ENCODE measurements at places on chromosomes 2 and 18.

DNA sequence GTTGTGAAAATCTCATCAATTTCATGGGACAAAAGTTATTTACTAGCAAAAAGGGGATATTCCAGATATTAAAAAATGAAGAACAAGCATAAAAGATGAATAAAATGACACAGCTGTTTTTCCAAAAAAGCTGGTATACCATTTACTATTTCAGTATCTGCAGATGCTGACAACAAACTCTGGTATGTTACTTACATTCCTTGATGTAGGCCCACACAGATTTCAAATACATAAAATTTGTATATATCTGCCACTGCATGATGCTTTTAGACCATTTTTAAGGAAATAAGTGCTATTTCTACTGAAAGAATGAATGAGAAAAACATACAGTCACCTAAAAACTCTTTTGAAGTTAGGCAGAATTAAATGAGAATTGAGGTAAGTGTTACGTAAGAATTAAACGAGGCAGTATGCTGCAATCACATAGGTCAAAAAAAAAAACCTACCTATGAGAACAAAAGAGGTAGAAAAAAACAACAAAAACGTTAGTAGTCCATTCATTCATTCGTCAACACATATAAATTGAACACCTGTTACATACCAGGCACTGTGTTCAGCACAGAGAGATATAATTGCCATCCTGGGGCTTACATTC lies 32.5 kb downstream of the ARL5A start:
- no peak for DNase-seq

DNA sequence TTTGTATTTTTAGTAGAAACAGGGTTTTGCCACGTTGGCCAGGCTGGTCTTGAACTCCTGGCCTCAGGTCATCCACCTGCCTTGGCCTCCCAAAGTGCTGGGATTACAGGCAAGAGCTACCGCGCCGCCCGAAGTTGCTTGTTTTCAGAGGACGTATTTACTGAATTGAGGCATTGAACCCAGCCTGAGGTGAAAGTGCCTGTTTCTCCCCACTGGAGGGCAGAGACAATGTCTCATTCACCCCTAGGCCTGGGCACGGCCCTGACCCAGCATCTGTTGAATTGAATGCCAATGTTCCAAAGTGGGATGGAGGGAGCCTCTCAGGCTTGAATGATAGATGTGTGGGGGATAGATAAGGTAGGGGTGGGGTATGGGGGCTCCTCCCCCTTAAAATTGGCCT lies 4.5 kb upstream of the TMBIM1 start:
- DNase-seq = no peak

DNA sequence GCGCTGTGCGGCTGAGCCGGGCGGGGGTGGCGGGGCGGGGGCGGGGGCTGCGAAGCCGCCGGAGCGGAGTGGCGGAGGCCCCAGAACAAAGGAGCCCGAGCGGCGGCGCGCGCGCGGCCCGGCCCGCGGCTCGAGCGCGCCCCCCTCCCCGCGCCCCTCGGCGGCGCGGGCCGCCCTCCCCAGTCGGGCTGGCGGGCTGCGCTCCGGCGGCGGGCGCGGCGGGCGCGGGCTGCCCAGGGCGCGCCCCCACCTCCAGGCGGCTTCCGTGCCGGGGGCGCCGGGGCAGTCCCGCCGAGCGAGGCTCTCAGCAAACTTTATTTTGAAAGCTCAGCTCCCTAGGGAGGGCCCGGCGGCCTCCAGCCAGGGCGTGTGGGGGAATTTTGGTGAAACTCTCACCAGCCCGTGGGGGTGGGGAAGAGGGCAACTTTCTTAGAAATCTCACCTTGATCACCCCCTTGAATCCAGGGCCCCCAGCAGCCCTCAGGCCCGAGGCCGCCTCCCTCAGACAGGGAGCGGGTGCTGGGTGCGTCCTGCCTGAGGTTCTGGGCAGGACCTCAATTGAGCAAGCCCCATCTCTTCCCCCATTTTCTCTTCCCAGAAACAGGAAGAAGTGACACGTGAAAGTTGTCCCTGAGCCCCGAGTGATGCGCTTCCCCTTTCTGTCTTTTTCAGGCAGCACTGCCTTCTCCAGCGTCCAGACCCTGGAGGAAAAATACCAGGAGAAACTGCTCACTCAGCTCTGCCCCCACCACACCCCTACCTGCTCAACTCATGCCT lies 786 bp downstream of the TET3 start:
- no peak for DNase-seq

DNA sequence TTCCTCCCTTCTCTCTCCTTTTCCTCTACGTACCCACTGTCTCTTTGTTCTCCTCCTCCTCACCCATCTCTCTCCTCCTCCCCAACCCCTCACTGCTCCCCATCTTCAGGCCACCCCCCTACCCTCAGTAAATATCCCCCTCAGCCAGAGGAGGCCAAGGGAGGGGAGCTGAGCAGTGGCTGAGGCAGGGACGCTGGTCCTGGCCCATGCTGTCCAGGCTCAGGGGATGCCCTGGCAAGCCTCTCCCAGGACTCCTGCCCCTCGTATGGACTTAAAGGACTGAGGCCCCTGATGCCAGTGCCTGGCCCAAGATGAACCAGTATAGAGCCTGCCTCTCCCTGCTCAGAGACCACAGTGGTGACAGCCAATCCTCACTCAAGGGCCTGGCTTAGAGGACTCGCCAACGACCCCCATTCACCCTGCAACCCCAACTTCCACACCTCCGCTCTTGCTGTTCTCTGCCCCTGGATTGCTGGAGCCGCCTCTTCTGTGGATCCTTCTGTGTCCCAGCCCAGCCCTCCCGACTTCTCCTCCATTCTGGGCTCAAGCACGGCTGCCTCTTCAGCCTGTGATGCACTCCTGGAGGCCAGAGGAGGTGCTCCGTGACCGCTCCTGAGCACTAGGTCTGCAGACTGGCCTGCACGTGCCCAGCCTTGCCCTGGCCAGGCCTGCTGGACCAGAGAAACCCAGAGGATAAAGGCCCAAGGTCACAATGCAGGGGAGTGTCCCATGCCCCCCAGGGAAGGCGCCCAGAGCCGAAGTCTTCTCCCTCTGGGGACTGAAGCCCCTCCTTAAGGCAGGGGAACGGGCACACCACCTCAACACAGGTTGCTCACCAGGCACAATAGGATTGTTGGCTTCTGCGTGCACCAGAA lies 9.5 kb upstream of the DUSP2 start:
- DNase-seq = no peak

DNA sequence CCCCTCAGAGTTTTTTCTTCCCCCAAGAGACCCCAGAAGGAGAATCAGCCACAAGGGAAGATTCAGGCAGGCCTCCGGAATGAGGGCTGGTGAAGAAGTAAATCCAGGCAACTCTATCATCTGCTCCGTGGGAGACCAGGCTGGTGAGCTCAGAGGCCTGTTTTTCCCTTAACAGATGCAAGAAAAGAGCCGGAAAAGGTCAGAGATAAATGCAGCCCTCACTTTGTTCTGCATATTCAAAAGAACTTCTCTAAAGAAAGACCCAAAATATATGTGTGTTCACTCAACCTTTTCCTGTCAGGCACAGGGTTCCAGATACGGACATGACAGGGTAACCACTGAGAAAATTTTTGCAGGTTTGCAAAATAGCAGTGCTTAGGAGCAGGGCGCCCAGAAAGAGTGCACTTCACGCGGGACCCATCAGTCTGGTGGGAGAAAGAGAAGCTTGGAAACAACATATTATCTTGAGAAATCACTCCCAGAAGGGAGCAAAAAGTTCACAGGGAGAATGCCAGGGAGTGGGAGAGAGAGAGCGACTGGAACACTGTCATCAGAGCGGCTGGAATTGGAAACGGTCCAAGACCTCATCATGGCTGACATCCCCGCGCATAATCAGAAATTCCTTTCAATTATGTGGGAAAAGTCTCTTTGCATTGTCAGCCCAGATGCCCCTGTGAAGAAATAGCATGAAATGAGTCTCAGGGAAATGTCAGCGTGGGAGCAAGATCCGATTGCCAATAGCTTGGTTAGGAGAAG lies 244.8 kb upstream of the SLC14A2 start:
- peak; percentile 16 for DNase-seq

- DNase-seq = no peak
These were observed 68.1 kb upstream of the BCL2L11 start for GRCh38 chr2:111052621-111053020.

DNA sequence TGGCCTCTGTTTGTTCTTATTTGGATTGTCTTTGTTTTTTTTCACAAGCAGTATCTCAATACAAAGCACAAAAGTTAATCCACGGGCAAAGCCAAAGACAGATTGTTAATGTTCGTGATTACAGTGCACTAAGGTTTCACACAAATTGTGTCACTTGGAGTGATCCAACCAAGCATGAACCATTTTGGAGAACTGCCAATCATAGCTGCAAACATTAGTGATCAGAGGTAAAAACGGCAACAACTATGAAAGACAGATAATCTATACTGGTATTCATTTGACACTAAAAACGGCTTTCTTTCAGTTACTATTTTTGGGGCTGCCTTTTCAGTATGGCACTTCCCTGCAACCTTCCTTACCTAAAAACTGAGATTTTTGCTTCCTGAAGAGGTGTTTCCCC lies 213.1 kb upstream of the GULP1 start:
- DNase-seq = no peak

DNA sequence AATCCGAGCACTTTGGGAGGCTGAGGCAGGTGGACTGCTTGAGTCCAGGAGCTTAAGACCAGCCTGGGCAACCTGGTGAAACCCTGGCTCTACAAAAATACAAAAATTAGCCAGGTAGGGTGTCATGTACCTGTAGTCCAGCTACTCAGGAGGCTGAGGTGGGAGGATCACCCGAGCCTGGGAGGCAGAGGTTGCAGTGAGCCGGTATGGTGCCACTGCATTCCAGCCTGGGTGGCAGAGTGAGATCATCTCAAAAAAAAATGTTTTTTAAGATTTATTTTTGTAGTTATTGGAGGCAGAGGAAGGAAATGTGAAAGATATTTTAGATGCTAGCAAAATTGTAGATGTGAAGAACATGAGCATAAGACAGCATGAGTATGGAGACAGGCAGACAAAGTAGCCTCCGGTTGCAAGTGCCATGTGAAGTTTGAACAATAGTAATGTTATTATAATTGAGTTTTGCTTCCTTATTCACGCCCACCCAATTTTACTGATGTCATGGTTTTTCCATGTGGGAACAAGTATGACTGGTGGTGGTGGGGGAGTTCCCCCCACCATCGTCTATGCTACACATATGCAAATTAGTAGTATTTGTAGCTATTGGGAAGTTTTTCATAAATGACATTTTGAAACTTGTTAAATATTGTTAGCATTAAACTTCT lies 18.0 kb downstream of the REL start:
- no peak for DNase-seq

DNA sequence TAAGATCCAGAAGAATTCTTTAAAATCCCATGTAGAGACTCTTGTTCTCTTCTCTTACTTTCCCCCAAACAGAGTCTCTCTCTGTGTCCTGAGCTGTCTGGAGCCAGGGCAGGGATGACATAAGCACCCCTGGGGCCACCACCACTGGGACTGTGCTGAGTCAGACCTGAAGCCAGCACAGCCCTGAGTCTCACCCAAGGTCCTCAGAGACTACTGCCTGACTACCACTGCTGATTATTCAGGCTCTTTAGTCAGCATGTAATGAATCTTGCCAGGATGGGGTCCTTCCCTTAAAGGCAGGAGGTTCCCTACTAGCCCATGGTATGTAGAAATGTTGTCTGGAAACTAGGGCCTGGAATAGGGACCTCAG lies 34.9 kb upstream of the DYNC1I2 start:
- no peak for DNase-seq

DNA sequence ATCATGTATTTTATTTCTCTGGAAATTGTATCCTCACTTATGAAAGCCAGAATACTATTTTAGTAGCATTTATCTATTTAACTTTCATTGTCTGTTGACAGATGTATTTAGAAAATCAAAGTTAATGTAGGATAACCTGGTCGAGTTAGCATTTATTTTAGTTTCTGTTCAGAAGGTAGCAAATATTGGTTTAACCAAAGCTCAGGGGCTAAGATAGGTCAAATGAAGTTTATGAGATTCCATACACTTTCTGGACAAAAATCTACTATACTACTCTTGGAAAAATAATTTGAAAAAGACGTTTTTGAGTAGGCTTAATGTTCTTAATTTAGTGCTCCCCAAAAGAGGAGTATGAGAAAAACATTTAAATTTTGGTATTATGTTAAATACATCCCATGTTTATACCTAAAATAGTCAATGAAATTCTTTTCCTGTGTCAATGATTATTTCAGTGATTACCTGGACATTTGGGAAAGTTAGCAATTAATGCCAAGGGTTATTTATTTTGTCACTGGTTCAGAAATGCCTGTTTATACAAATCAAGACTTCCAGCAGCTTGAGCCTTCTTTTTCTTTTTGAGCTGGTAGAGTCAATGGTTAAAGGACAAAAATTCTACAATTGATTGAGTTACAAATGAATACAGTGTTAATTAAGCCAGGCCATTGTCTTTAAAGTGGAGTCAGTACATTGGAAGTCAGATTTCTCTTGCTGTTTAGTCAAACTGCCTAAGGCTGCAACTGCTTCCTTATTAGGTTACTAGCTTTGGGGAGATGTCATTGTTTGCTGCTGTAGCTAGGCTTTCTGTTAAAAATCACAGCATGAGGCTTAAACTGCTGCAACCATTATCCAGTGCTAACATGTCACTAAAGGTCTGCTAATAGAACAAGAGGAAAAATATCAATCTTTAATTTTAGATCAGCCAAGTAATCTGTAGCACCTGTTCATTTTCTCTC lies 182.3 kb downstream of the CAMKMT start:
- no peak for DNase-seq
